ENCODE measurements at places on chromosomes 1 and 21. TPM values are rescaled to one million over a fixed set of nuclear protein-coding genes. Genes with fewer than 3 reads are reported as not detected.

- DNase-seq = peak; percentile 53
Measured at GRCh38 chr1:20411196-20411980, 74.6 kb downstream of the CAMK2N1 start.

- peak; percentile 34 for DNase-seq
Measured at GRCh38 chr1:117815926-117816325, 113.5 kb downstream of the GDAP2 start.

- DNase-seq = no peak
Measured at GRCh38 chr1:205062319-205062718, 19.3 kb downstream of the CNTN2 start.

DNA sequence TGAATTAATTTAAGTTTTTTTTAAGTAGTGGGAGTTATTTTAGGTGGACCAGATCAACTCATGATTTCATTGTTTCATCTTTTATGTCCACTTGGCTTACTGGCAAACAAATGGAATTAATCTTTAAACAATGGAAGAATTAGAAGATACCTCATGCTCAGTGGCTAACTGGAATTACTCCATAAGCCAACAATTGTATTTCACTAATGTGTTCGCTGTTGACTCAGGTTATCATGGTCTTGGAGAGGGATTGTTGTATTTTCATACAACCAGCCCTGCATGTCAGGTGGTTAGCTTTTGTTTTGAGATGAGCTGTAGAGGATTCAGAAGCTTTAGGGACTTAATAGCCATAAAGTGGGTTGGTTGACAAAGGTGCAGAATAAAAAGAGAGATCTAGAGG, 57.2 kb upstream of the HMCN1 start:
- DNase-seq = no peak

- DNase-seq = peak; percentile 13
Measured at GRCh38 chr1:151346082-151346768, 827 bp downstream of the RFX5 start.

DNA sequence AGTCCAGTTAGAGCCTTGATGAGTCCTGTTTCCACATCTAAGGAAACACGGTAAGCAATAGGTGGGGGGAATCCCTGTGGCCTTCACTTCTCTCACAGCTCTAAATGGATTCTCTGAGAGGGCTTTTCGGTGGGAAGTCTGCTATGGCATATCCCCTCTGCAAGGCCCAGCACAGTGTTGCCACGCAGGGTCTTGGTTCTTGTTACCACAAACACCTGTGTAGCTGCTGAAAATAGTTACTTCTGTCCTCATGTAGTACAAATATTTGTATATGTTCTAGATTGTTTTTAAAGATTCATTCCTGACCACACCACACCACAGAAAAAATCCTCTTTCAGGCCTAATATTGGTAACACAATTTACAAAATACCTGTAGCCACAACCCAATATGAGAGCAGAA, 5.6 kb downstream of the ACTA1 start:
- no peak for DNase-seq

DNA sequence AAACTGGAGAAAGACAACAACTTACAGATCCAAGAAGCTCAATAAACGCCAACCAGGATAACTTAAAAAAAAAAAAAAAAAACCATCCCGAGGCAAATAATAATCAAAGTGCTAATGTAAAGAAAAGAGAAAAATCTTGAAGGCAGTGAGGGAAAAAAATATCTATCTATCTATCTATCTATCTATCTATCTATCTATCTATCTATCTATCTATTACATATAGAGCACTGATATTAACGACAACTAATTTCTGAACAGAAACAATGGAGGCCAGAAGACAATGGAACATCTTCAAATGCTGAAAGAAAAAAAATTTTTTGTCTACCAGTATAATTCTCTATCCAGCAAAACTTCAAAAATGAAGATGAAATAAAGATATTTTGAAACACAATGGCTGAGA, 18.0 kb downstream of the PACC1 start:
- no peak for DNase-seq

DNA sequence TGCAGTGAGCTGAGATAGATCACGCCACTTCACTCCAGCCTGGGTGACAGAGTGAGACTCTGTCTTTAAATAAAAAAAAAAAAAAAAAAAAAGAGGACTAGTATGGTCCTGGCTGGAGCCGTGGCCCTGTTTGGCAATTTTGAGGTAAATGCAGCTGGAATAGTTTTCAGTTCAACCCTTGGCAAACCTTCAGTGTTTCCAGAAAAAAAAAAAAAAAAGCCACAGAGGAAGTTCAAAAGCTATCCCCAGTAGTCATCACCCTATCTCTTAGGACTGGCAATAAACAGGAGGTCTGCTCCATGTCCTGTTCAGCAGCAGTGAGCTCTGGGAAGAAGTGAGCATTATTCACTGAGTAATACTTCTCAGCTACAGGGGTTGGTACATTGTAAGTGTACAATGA, 56.8 kb upstream of the ERRFI1 start:
- no peak for DNase-seq

DNA sequence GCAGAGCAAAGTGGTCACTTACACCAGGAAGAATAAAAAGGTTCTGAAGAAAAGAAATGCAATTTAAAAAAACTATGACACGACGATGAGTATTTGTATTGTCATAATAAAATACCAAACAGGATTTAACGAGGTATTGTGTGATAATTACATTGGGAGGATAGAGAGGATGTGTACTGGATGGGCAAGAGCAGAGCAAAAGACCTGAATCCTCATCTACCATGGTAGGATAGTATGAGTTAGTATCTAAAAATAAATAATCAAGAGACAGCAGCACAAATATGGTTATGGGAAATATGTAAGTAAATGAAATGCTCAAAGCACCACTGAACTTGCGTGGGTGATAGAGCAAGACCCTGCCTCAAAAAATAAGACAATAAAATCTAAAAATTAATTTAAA, 162.6 kb downstream of the CDC42BPA start:
- no peak for DNase-seq

GRCh38 chr21:33080376-33080775, 10.4 kb downstream of the OLIG1 start:
- DNase-seq = no peak

DNA sequence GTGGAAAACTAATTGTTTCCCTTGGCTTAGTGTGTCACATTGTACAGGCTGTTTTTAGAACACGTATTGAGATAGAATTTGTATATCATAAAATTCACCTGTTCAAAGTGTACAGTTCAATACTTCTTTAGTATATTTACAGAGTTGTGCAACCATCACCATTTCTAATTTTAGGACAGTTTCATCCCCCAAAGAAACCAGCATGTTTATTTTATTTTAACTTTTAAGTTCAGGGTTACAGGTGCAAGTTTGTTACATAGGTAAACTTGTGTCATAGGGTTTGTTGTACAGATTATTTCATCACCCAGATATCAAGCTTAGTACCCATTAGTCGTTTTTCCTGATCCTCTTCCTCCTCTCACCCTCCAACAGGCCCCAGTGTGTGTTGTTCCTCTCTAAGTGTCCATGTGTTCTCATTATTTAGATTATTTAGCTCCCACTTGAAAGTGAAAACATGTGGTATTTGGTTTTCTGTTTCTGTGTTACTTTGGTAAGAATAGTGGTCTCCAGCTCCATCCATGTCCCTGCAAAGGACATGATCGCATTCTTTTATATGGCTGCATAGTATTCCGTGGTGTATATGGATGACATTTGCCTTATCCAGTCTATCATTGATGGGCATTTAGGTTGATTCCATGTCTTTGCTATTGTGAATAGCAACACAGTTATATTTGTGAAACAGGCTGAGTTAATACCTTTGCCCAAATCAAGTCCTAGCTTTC, 35.2 kb upstream of the DHCR24 start:
- no peak for DNase-seq

GRCh38 chr1:186155594-186155993, 219.5 kb downstream of the TPR start:
- DNase-seq = peak; percentile 62

DNA sequence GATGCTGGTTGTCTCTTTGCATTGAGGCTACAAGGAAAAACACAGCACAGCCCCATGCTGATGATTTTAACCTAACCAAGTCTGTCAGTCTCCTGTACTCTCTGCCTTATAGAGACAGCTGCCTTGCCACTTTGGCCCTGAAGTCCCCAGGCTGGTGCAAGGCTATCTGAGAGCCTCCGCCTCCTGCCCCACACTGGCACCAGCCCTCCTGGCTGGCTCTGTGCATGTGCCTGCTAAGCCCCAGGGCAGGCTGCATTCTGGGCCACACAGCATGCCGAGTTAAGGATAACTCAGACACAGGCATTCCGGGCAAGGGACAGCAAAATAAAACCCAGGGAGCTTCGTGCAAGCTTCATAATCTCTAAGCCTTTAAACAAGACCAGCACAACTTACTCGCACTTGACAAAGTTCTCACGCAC, 910 bp downstream of the RUNX1 start:
- DNase-seq = no peak

DNA sequence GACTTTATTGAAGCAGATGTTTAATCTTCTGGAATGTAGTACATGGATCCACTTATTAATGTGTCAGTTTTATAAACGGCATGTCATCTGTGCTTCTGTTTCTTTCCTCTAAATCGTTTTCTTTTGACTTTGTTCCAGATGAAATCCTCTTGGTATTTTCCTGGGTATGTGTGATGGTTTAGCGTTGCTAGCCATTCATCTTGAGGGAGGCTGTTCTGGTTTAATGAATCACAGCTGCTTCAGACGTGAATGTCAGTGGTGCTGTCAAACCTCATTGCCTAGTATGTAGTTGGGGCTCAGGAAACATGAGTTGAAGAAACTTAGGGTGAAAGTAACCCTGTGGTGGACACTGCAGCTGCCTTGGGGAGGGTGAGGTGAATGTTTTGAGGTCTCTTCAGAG, 33.2 kb downstream of the KCNK1 start:
- DNase-seq = no peak

DNA sequence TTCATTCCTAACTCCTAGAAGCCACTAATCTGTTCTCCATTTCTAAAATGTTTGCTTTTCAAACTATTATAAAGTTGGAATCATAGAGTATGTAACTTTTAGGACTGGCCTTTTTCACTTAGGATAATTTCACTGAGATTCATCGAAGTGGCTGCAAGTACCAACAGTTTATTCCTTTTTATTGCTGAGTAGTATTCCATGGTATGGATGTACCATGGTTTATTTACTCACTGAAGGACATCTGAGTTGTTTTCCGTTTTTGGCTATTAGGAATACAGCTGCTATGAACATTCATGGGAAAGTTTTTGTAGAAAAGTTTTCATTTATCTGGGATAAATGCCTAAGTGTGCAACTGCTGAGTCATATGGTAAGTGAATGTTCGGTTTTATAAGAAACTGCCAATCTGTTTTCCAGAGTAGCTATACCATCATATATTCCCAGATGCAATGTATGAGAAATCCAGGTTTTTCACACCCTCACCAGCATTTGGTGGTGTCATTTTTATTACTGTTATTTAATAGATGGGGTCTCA, 66.3 kb downstream of the SLC27A3 start:
- DNase-seq = no peak

DNA sequence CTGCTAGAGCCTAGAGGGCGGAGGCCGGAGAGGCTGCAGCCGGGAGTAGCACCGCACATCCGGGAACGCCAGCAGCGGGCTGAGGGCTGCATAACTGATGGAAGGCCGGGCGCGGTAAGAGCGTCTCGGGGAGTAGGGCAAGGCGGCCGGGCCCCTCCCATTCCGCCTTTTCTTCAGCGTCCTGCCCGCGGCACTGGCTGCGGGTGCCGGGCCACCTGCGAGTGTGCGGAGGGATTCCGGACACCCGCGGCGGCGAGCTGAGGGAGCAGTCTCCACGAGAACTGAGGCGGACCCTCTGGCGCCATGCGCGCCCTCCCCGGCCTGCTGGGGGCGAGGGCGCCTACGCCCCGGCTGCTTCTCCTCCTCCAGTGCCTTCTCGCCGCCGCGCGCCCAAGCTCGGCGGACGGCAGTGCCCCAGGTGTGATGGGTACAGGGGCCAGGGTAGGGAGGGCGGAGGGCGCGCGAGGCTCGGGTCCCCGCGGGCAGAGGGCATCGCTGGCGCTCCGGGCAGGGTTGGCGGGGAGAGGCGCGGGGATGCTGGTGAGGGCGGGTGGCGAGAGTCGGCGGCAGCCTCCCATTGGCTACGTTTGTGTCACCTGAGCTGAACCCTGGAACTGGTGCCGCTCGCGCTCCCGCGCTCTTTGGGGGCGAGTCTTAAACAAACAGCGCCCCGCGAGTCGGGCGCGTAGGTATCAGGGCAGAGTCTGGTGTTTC, 334.4 kb downstream of the SRGAP2C start:
- DNase-seq = no peak

GRCh38 chr1:174858301-174858700, 141.4 kb upstream of the CACYBP start:
- DNase-seq = no peak

Gene CSF1
- 19.6 TPM for total RNA-seq

Gene CHIA
- total RNA-seq = not detected

Gene RSPH1
- not detected for total RNA-seq

Gene VCAM1
- 24.5 TPM for total RNA-seq

Gene LCE6A
- total RNA-seq = not detected

Gene B3GALT2
- 2.9 TPM for total RNA-seq

Gene PGLYRP3
- total RNA-seq = not detected

Gene PLA2G5
- not detected for total RNA-seq

Measured in dermis blood vessel endothelial cell (primary cell).